Stomach (tissue), 19 donors: ENCODE measurements at places on chromosomes 16 and 17. TPM values are rescaled to one million over a fixed set of nuclear protein-coding genes. Genes with fewer than 3 reads are reported as not detected.

GRCh38 chr16:87138738-87139267 lies 178.4 kb downstream of the C16orf95 start:
- no peak for DNase-seq

DNA sequence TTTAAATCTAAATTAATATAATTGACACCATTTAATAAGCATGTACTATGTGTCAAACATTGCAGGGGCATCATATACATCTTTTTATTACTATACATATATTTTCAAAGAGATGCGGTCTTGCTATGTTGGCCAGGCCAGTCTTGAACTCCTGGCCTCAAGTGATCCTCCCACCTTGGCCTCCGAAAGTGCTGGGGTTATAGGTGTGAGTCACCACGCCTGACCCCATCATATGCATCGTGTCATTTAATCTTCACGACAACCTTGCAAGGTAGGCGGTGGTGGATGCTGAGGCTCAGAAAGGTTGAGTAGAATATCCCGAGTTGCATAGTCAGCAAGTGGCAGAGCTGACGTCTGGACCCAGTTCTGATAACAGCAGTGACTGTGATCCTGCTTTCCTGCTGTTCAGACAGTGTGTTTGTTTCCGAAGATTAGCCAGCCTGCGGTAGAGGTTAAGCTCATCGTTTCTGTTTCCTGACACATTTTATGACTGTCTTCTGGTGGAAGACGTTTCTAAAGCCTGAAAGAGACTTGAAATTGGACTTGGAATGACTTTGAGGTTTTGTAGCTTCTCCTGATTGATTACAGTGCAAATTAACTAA lies 316.6 kb downstream of the SNX29 start:
- DNase-seq, result no peak

DNA sequence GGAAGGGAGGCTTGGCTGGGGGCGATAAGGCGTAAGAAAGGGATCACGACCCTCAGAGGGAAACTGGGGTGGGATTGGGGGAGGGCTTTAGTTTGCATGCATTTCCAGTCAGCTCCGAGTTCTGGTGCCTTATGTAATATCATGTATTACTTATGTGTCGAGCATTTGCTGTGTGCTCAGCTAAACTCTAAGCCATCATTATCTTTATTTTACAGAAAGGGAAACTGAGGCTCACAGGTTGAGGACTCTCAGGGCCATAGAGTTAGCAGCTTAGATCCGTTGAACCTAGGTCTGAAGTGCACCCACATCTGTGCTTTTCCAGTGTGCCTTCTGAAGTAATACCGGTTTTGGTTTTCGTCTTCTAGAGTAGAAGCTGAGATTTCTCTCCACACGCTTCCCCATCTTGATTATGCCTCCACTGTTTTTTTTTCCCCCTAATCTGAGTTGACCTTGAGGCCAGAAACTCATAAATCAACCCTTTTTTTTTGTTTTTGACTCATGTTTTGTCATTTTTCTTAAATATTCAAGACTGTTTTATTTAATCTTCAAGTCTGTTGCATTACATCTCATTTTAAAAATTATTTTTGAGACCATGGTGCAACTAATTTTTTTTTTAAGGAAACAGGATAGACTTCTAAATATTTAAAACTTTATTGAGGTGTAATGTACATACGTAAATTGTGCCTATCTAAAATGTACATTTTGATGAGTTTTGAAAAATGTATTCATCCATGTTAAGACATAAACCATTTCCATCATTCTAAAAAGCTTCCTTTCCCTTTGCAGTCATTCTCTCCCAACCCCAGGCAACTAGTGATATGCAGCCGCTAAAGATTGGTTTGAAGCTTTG lies 741 bp downstream of the CYB5B start:
- no peak for DNase-seq

DNA sequence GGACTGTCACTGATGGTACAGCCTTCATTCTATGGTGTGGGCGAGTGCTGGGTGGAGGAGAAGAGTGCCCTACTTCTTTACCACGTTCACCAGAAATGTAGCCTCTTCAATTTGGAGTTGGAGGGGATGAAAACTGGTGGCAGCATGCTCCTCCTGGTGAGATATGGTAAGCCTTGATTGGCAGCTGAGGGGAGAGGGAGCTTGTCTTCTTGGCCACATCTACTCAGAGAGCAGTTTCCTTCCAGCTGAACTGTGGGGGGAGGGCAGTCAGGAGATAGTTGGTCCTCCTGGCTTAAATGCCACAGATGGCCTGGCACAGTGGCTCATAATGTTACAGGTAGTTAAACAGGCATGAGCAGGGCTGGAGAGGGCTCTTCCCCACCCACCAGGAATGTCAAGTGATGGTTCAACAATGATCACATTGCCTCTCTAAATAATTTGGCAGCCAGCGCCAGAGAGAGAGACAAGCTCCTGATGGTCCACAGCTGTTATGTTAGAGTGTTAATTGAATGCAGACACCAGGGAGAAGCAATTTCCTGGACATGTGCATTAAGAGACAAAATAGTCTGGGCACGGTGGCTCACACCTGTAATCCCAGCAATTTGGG lies 9.0 kb upstream of the MAPK3 start:
- DNase-seq, result peak; percentile 57

GRCh38 chr16:56549744-56550385 lies 15.0 kb upstream of the MT4 start:
- DNase-seq, result no peak

GRCh38 chr17:51044976-51045375 lies 75.7 kb downstream of the SPAG9 start:
- peak; percentile 31 for DNase-seq

- no peak for DNase-seq
These were observed 682 bp downstream of the XAF1 start for GRCh38 chr17:6756425-6757031.

DNA sequence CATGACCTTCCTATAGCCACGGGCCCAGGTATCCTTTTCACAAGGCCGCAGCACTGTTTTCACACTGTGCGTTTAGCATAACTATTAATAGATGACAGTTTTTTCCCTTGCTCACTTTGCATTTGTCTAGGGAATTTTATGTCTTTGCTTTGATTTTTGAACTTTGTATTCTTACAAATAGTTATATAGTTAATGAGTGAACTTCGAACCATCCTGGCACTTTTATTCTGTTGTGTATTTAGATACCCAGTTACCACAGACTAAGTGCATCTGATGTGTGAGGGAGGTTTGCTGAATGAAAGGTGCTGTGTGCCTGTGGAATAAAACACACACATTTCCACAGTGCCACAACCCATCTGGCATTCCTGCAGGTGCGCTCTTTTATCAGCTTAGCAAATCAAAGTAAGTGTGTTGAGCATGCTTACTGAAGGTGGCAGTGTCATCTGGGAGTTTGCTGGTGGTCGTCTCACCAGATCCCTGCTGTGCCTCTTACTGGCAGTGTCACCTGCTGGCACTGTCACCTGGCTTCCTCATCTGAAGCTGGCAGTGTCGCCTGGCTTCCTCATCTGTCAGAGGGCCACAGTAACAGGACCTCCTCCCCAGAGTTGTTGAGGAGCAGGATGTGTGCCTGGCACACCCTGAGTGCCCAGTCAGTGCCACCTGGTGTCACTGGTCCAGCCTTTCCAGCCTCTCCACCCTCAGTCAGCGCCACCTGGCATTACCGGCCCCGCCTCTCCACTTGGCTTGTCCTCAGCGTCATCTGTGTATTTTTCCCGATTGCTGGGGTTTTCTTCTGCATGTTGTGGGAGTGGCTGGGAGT lies 37.6 kb downstream of the USP10 start:
- DNase-seq, result peak; percentile 52

GRCh38 chr17:7932949-7933348 lies 943 bp downstream of the CNTROB start:
- peak; percentile 75 for DNase-seq

GRCh38 chr16:57409065-57409464 lies 4.5 kb downstream of the CCL17 start:
- no peak for DNase-seq

DNA sequence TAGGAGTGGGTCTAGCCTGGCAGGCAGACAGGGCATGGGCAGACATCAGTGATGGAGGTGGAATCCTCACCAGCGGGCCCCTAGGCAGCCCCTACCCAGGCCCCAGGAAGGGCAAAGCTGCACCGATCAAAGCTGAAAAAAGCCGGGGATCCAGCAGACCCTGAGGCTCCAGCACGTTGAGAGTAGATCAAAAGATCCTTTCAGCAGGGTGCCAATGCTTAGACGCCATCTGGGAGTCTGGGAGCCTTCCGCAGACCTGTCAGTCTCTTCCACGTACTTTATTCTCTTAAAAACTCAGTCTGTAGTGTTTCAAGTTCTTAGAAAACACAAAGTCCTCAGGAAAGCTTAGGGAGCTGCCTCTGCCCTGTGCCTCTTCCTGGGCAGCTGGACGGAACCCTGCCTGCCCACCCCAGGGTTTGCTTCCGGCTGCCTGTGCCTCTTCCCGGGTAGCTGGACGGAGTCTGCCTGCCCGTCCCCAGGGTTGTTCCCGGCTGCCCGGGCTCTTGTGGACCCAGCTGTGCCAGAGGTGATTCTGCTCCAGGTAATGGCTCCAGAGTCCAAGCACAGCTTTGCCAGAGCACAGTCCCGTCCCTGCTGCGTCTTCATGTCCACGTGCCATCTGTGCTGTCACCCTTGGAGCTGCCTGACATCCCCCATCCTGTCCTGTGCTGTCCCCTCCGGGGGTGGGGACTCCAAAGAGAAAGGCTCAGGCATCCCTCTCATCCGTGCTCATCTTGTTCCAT lies 50.8 kb upstream of the PVALEF start:
- DNase-seq, result no peak

- DNase-seq, result no peak
These were observed 393.6 kb downstream of the SOX9 start for GRCh38 chr17:72514321-72514861.

DNA sequence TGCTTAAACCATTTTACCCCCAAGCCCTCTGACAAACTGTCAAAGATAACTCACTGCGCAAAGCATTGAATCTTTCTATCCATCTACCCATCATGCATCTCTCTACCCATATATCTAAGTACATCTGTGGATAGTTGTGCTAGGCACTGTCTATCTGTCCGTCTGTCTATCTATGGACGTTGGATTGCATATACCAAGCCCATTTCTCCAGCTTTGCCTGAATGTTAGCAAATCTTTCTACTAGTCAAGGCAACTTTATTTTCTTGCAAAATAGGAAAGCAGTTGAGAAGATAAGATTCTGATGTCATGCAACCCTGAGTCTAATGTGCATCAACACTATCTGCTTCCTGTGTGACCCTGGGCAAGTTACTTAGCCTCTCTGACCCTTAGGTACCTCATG lies 117.2 kb downstream of the XYLT1 start:
- no peak for DNase-seq

Gene PDIA2
- total RNA-seq, result not detected

Gene CCL14
- 1.7 TPM for total RNA-seq

Gene CETP
- not detected for total RNA-seq

Gene IRX6
- not detected for total RNA-seq

Gene MT1F
- 73.3 TPM for total RNA-seq

Gene CCL17
- not detected for total RNA-seq
